ENCODE measurements at places on chromosomes 2 and 18.
A peak's percentile ranks its signal among the peaks of the same experiment; 100 is the strongest.

DNA sequence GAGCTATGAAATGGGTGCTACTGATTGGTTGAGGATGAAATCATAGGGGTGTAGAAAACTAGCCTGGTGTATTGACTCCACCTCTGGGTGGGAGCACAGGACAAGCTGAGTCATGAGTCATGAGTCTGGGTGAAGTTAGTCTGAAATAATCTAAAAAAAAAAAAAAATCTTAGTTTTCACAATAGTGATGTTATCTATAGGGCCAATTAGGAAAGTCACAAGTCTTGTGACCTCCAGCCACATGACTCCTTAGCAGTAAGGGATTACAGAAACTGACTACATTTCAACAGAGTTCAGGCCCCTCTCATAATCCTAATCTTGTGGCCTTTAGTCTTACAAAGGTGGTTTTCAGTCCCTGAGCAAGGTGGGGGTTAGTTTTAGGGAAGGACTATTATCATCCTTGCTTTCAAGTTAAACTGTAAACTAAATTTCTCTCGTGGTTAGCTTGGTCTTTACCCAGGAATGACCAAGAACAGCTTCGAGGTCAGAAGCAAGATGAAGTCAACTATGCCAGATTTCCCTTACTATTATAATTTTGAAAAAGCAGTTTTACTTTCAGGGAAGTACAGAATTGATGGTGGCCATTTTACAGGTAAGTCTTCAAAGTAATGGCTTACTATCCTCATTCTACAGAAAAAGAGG lies 338.0 kb upstream of the GYPC start:
- DNase-seq, result peak; percentile 61

GRCh38 chr2:120218181-120218580 lies 5.0 kb downstream of the TMEM185B start:
- DNase-seq, result no peak

- no peak for DNase-seq
Measured at GRCh38 chr18:61957801-61958516, 65.2 kb upstream of the RNF152 start.

DNA sequence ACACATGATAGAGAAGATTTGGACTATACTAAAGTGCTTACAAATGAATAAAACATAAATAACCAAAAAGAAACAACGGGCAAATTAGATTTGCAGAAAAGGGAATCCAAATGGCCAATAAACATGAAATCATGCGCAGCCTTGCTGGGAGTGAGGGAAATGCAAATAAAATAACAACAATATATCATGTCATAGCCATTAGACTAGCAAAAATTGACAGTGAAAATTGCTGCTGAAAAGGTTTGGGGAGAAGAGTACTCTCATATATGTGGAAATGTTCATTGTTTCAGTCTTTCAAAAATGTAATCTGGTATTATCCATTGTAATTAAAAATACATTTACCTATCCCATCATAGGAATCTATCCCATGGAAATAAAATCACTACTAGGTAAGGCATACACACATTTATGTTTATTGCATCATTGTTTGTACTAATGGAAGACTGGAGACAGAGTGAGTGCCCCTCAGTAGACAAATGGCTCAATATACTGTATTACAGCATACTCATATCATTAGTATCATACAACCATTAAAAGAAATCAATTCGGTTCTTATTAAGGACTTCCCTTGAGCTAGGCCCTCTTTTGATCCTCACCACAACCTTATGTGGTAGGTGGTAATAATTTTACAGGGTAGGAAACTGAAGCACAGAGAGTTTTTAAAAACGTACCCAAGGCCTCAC lies 94.1 kb upstream of the MSTN start:
- DNase-seq, result no peak

DNA sequence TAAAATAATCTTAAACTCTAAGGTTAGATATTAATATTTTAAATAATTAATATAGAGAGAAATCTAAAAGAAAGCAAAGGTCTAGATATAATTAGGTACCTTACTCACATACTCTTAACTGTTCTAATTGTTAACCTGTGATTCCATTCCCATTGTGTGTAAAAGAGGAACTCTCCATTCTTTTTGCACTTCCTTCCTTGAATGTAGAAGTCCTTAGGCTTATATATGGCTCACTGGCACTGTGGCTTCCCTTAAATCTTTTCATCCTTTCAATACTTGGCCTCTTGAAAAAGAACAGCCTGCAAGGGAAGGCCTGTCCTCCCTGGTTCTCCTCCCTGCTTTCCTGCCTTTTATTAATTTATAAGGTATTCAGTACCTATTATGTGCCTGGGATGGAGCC lies 182.8 kb upstream of the FOSL2 start:
- DNase-seq, result no peak

DNA sequence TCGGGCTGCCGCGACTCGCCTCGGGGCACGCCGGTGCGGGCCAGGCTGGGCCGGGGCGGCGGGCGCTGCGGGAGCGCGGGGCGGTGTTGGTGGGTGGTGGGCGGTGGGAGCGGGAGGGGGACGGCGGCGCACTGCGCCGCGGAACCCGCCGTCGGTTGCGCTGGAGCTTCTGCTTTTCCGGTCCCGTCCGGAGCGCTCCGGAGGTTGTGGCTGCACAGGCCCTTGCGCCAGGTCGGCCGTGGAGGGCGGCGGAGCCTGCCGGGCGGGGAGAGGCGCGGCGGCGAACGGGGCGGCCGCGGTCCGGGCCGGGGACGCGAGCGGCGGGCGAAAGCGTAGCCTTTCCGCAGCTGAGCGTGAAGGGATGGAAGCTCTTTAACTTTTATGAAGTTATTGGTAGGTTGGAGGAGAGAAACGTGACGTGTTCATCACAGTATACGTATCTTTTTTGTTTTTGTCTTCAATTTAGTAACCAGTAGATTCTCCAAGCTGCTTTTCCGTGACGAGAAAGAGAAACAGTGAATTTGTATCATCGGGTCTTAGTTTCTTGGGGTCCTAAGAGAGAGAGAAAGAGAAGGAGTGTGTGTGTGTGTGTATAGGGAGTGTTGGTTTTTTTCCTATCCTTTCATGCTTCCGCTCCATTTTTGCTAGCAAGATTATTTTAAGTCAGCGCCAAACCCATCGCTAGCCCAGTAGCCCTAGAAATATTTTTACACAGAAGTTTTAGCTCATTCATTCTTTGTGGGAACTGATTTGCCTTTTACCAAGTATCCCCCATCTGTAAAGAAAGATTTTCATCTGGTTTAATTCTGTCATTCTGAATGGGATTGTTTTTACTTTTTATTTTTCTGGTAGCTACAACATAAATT lies 535 bp downstream of the ATG4B start:
- DNase-seq, result peak; percentile 22

DNA sequence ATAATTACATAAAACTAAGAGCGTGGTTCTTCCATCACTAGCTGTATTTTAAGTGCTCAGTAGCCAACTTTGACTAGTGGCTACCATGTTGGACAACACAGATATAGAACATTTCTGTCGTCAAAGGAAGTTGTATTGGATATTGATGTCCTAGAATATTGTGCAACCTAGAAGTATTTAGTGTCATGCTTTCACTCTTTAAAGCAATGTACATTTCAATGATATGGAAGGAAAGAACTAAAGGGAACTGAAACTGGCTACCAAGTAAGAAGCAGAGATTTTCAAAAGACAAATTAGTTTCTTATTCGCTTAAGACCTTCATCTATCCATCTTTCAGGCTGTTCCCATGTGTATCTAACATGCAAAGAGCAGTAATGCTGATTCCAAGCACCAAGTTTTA lies 85.4 kb upstream of the EML6 start:
- DNase-seq, result no peak
